Muscle of leg (tissue), 16 donors: ENCODE measurements at places on chromosomes 6 and 20. TPM values are rescaled to one million over a fixed set of nuclear protein-coding genes. Genes with fewer than 3 reads are reported as not detected.
A peak's percentile ranks its signal among the peaks of the same experiment; 100 is the strongest.

GRCh38 chr6:44563397-44563796, 175.9 kb downstream of the CDC5L start:
- no peak overlapping the region for H3K4me3 ChIP-seq
- H3K36me3 ChIP-seq = no peaks in the 10 kb centered on the region
- no peak overlapping the region for H3K27ac ChIP-seq
- DNase-seq = peak; percentile 35
- peaks cover 13% of the 10 kb centered on the region for H3K4me1 ChIP-seq

Gene IYD
- polyA plus RNA-seq = not detected

DNA sequence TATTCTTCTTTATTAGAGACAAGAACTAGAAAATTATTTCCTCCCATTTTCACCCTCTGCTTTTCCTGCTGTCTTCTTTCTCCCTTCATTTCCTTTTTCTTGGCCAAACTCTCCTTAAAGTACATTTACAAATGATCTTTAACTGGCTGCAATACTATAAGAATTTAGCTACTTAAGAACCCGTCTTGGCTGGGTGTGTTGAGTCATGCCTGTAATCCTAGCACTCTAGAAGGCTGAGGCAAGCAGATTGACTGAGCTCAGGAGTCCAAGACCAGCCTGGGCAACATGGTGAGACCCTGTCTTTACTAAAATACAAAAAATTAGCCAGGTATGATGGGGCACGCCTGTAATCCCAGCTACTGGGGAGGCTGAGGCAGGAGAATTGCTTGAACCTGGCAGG, 39.3 kb upstream of the SRPK1 start:
- H3K36me3 ChIP-seq = no peaks in the 10 kb centered on the region
- H3K27me3 ChIP-seq = peaks cover 3% of the 10 kb centered on the region
- H3K4me1 ChIP-seq = no peaks in the 10 kb centered on the region
- peak; percentile 27 for DNase-seq

DNA sequence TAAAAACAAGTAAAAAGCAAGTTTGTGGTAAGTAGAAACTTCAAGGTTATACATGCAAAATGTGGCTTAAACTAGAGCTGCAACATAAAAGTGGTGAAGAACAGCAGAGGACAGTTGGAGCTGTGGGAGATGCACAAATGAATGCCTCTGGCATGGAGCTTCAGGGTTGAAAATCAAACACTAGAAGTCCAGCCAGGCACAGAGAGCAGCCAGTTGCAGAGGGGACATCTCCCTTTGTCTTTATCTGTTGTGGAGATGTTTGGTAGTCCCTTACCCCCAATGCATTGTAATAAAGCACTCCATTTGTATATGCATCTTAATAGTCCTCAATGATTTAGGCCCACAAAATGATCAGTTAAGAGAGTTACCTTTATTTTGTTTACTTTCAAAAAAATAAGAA, 73.1 kb upstream of the C20orf144 start:
- H3K4me1 ChIP-seq = peaks cover 3% of the 10 kb centered on the region
- H3K36me3 ChIP-seq = no peaks in the 10 kb centered on the region
- DNase-seq = no peak

DNA sequence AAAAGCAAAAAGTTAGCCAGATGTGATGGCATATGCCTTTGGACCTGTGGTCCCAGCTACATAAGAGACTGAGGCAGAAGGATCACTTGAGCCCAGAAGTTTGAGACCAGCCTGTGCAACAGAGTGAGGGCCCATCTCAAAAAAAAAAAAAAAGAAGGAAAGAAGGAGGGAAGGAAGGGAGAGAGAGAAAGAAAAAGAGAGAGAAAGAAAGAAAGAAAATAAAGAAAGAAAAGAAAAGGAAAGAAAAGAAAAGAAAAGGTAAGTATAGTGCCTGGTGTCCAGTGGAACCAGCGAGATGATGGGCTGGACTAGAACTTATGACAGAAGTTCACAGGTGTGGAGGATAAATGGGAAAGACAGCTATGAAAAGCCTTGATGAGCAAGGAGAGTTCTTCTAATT, 100.9 kb downstream of the QRSL1 start:
- no peaks in the 10 kb centered on the region for H3K36me3 ChIP-seq
- H3K4me3 ChIP-seq = no peak overlapping the region
- no peak for DNase-seq
- H3K27ac ChIP-seq = peak overlapping the region; percentile 60
- H3K4me1 ChIP-seq = peaks cover 32% of the 10 kb centered on the region

Gene HLA-DRB5
- polyA plus RNA-seq = 15.3 TPM

Gene ERGIC3
- 234 TPM for polyA plus RNA-seq

Gene OPRM1
- not detected for polyA plus RNA-seq

DNA sequence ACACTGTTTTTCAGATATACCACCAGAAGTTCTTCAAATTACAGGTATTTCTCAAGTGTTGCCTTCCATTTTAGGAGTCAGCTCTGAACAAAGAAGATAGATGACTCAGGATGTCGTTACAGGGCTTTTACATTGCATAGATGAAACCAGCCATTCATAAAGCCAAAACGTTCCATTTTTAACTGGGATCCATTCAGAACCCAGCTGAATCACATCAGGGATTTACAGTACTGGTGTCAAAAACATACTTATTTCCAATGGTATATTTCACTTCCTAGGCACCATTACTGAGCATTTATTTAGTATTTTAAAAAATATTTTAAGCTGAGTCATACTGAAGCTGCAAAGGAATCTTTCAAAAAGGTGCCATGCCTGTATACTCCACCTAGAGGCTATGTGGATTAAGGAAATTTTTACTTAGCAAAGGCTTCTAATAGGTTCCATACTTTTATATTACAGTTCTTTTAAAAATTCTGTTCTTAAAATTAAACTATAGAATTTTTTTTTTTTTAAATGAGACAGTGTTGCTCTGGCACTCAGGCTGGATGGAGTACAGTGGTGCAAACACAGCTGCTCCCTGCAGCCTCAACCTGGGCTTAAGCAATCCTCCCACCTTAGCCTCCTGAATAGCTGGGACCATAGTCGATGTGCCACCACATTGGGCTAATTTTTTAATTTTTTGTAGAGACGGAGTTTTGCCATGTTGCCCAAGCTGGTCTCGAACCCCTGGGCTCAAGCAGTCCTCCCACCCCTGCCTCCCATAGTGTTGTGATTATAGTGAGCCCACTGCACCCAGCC, 2.6 kb downstream of the ASF1A start:
- H3K27me3 ChIP-seq = no peaks in the 10 kb centered on the region
- H3K4me3 ChIP-seq = no peak overlapping the region

GRCh38 chr6:128531696-128532095, 11.3 kb upstream of the PTPRK start:
- H3K27me3 ChIP-seq = no peaks in the 10 kb centered on the region
- DNase-seq = no peak
- no peak overlapping the region for H3K4me3 ChIP-seq
- H3K4me1 ChIP-seq = no peaks in the 10 kb centered on the region
- H3K36me3 ChIP-seq = no peaks in the 10 kb centered on the region

GRCh38 chr6:159042826-159043181, 2.0 kb downstream of the TAGAP start:
- no peak overlapping the region for H3K4me3 ChIP-seq
- H3K27ac ChIP-seq = no peak overlapping the region
- H3K4me1 ChIP-seq = peaks cover 8% of the 10 kb centered on the region
- DNase-seq = no peak
- H3K27me3 ChIP-seq = no peaks in the 10 kb centered on the region
- H3K36me3 ChIP-seq = no peaks in the 10 kb centered on the region

Gene PDYN
- not detected for polyA plus RNA-seq

GRCh38 chr6:75935473-75935793, 137.0 kb downstream of the IMPG1 start:
- H3K4me3 ChIP-seq = peak overlapping the region; percentile 45
- H3K27ac ChIP-seq = no peak overlapping the region
- H3K4me1 ChIP-seq = peaks cover 16% of the 10 kb centered on the region
- H3K27me3 ChIP-seq = peaks cover 6% of the 10 kb centered on the region
- DNase-seq = no peak

Gene ULBP3
- 1.5 TPM for polyA plus RNA-seq

- no peak overlapping the region for H3K4me3 ChIP-seq
- no peak overlapping the region for H3K27ac ChIP-seq
- H3K36me3 ChIP-seq = no peaks in the 10 kb centered on the region
- no peak for DNase-seq
Measured at GRCh38 chr6:96124778-96125177, 109.0 kb downstream of the FUT9 start.

GRCh38 chr6:167797476-167798265, 29.0 kb upstream of the AFDN start:
- no peak overlapping the region for H3K27ac ChIP-seq
- peaks cover 29% of the 10 kb centered on the region for H3K27me3 ChIP-seq
- DNase-seq = no peak
- H3K4me3 ChIP-seq = no peak overlapping the region
- H3K36me3 ChIP-seq = no peaks in the 10 kb centered on the region

DNA sequence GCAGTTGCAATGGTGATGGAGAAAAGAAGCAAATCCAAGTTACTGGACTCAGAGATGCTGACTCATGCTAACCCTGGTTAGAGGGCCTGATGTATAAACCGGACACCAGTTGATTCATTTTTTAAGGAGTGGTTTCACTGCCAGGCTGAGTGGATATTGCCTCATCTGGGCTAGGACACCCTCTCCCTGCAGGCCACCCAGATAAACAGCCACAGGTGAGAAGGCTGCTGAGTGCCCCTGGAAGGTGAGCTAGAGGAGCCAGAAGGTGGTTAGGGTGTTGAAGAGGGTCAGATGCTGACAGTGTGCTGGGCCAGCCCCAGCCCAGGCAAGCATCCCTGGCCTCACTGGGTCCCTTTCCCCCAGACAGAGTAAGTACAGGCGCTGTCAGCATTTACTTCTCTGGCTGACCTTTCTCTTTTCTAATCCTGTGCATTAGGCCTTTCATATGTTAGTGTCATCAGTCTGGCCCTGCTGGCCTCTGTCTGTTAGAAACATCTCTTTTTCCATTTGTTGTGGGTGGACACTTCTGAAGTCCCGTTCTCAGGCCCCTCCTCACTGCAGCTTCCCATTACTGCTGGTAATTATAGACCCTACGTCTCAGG, 13.5 kb downstream of the EPB41L1 start:
- peaks cover 3% of the 10 kb centered on the region for H3K36me3 ChIP-seq
- peaks cover 3% of the 10 kb centered on the region for H3K4me1 ChIP-seq
- H3K27me3 ChIP-seq = no peaks in the 10 kb centered on the region
- H3K4me3 ChIP-seq = no peak overlapping the region

GRCh38 chr20:25238319-25239037, 9.4 kb upstream of the PYGB start:
- no peak for DNase-seq
- H3K27me3 ChIP-seq = peaks cover 16% of the 10 kb centered on the region
- H3K4me1 ChIP-seq = peaks cover 5% of the 10 kb centered on the region
- no peaks in the 10 kb centered on the region for H3K36me3 ChIP-seq
- no peak overlapping the region for H3K27ac ChIP-seq

DNA sequence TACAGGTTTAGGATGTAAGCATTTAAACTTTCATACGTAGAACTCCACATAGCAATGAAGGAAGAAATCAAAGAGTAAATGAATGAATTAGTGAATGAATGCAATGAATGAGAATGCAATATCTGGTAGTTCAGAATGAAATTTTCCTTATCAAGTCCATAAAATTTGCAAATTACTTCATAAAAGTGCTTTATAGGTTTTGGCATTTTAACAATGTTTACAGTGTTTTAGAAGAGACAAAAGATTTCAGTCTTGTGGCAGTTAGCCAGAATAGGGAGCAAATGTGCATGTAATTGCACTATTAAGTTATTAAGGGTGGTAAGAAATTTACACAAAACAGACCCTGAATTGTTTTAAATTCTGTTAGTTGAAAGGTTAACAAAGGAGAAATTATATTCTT, 739.4 kb upstream of the FLRT3 start:
- DNase-seq = peak; percentile 19
- no peaks in the 10 kb centered on the region for H3K36me3 ChIP-seq
- no peak overlapping the region for H3K27ac ChIP-seq
- no peak overlapping the region for H3K4me3 ChIP-seq

Gene PNPLA1
- 0.14 TPM for polyA plus RNA-seq

DNA sequence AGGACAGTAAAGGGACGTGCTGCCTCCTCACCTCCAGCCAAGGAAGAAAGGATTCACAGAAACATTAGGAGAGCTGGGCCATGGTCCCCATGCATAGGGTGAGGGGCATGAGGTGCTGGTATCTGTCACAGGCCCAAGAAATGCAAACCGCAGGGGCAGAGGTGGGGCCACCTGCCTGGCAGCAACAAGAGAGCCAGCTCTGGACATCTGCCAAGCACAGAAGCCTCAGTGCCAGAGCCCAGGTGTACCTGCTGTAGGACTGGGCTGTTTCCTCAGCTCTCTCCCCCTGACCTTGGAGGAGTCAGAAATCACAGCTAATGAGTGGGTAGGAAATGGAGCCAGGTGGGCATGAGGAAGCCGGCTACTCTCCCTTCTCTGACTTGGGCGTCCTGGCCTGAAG, 45.3 kb downstream of the SLC2A12 start:
- H3K27me3 ChIP-seq = no peaks in the 10 kb centered on the region
- peaks cover 5% of the 10 kb centered on the region for H3K4me1 ChIP-seq
- H3K27ac ChIP-seq = no peak overlapping the region
- no peak overlapping the region for H3K4me3 ChIP-seq

Gene LRRC1
- polyA plus RNA-seq = 9.9 TPM

GRCh38 chr6:125749865-125750691, 646 bp downstream of the HEY2 start:
- peaks cover 23% of the 10 kb centered on the region for H3K4me1 ChIP-seq
- peak; percentile 20 for DNase-seq
- peak overlapping the region; percentile 84 for H3K27ac ChIP-seq
- no peaks in the 10 kb centered on the region for H3K36me3 ChIP-seq

DNA sequence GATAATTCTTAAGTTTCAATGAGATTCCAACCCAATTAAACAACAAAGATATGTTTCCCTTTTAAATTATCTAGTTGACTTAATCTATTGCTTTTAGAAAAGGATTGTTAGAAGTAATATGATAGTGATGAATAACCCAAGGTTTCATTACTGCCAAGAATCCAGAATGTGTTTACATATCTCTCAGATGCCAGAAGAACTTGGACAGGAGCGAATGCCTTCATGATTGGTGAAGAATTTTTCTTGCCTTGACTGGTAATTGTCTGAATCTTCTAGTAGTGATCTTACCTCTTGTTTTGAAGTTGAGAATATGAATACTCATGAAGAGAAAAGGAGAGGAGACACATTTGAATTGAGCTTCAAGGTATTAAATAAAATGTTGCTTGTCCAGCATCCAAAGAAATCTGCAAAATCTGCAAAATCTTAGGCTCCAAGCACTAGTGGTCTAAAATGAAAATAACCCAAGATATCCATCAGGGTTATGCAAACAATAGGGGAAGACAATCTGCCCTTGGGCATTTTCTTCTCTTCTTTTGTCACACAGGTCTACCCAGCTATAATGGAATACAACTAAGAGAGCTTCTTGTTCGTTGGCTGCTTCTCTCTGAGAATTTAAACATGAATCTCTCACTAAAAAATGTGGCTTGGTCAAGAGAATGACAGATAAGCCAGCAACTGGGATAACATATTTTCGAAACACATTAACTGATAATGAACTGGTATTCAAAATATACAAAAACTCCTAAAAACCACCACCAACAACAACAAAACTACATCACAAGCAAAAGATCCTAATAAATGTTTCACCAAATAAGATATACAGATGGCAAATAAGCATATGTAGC, 928.9 kb downstream of the EYS start:
- H3K27ac ChIP-seq = no peak overlapping the region
- H3K4me1 ChIP-seq = no peaks in the 10 kb centered on the region
- DNase-seq = no peak
- H3K36me3 ChIP-seq = no peaks in the 10 kb centered on the region

GRCh38 chr6:125346201-125346925, 44.6 kb upstream of the HDDC2 start:
- H3K4me1 ChIP-seq = no peaks in the 10 kb centered on the region
- H3K36me3 ChIP-seq = no peaks in the 10 kb centered on the region
- H3K27me3 ChIP-seq = no peaks in the 10 kb centered on the region
- DNase-seq = peak; percentile 65
- H3K27ac ChIP-seq = peak overlapping the region; percentile 83
- H3K4me3 ChIP-seq = no peak overlapping the region
